ENCODE measurements at places on chromosomes 13 and 19.

GRCh38 chr13:29718694-29719093 lies 123.2 kb upstream of the SLC7A1 start:
- DNase-seq, result no peak

DNA sequence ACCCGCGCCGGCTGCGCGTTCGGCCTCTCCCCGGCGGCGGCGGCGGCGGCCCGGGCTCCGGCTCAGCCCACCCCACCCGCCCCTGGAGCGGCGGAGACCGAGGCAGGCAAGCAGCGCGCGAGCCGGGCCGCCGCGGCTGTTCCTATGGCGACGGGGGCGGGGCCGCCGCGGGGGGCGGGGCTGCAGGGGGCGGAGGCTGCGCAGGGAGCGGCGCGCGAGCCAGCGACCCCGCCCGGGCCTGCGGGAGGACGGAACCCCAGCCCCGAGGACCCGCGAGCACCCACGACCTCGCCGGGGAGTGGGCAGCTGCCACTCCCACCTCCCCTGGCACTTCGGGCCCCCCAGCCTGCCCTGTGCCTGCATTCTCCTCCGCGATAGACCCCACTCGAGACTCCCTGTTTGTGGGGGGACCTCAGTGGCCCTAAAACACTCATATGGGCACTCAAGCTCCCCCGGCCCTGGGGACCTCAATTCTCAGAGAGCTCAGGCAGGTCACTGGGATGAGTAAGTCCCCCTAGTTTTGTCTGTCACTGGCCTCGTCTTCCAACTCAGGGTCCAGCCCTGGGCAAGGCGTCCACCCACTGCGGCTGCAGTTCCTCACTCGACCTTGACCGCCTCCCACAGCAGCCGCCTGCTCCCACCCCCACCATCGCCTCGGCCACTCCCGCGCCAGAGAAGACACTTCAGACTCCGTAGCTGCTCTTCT lies at the start of gene CTXN1:
CTXN1 (minus strand) TSS at position 115 of the 706 bp plus-strand sequence. CDS start 597 bp downstream, outside the sequence.
- peak; percentile 83 for DNase-seq

- DNase-seq, result no peak
Measured at GRCh38 chr13:61358599-61358998, 57.0 kb downstream of the PCDH20 start.

- DNase-seq, result no peak
Measured at GRCh38 chr13:41130356-41130755, 2.2 kb downstream of the KBTBD6 start.

- no peak for DNase-seq
Measured at GRCh38 chr13:96450326-96451020, 360.6 kb downstream of the HS6ST3 start.

DNA sequence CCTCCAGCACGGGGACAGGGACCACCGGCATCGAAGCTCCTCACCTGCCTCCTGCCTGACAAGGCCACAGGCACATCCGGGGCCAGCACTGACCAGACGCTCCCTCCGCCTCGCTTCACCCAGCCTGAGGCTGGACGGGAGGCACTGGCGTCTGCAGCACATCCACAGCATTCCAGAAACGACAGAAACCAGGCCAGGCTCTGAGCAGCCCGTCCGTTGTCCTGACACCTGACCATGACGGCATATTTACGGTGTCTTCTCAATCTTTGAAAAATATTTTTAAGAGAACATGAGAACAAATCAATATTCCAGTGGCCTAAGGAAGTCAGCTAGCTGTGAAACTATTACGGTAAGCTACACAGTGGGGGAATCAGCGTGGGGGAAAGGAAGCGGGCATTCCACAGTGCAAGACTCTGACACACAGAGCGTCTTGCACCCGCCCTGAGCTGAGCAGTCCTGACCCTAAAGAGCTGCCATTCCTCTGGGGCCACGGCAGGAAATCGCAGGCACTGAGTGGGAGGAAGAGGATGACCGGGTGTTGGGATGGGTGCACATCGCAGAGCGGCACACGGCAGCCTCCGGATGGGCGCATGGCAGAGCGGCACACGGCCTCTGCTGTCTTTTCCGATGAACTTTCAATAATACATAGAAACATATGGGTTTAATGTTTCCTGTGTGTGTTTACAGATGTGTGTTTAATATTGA lies 26.8 kb downstream of the RASA3 start:
- DNase-seq, result peak; percentile 33

GRCh38 chr19:32308431-32309077 lies 36.9 kb upstream of the ZNF507 start:
- DNase-seq, result no peak

All from upper lobe of right lung (tissue), 1 donor.